Activated T-helper 1 cell treated with anti-CD3 and anti-CD28 coated beads, Interleukin-12 subunit alpha, Interleukin-12 subunit beta, Interleukin-2, Interleukin-4 antibody, amounts not matched to agents 30 ng/mL and 10 ng/mL and 1 ng/mL, durations not matched to agents 14 hours and 24 hours and 36 hours (primary cell): ENCODE measurements at places on chromosomes 6 and 20. TPM values are rescaled to one million over a fixed set of nuclear protein-coding genes. Genes with fewer than 3 reads are reported as not detected.

Gene TPX2
- 53.3 and 54.4 TPM in 2 replicates for total RNA-seq

Gene TREM1
- total RNA-seq, result not detected in 2 replicates

Gene TCF21
- total RNA-seq, result not detected in 2 replicates

Gene TAF4
- 26.3 and 28.3 TPM in 2 replicates for total RNA-seq

Gene ENPP3
- total RNA-seq, result 5.7 and 6.6 TPM in 2 replicates

GRCh38 chr6:151629791-151630190 is 136.0 kb downstream of the CCDC170 start:
- DNase-seq, result no peak
- no peak overlapping the region for H3K4me3 ChIP-seq
- no peak overlapping the region for H3K27ac ChIP-seq
- peaks cover 2% of the 10 kb centered on the region for H3K27me3 ChIP-seq
- no peaks in the 10 kb centered on the region for H3K36me3 ChIP-seq
- peaks cover 11% of the 10 kb centered on the region for H3K4me1 ChIP-seq

DNA sequence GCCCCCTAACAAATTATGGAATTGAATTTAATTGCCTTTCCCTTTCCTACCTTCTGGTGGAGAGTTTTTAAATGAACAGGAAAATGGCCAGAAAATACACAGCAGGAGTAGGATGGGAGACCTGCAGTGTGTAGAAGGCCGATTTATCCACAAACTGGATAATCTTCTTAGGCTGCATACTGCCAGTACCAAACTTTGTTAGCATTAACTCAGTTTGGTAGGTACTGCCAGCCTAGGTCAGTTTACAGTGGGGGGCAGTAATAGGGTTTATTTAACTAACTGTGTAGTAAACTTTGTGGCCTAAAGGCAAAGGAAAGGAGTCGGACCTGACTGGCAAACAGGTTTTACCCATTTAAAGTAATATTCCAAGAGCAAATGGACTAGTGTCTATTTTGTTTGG is 4.6 kb downstream of the NCOA3 start:
- peaks cover 72% of the 10 kb centered on the region for H3K4me1 ChIP-seq
- H3K27ac ChIP-seq, result no peak overlapping the region

- H3K27ac ChIP-seq, result no peak overlapping the region
- no peaks in the 10 kb centered on the region for H3K36me3 ChIP-seq
- no peak for DNase-seq
- H3K27me3 ChIP-seq, result no peaks in the 10 kb centered on the region
Measured at GRCh38 chr6:155026706-155027045, 31.6 kb downstream of the TIAM2 start.

GRCh38 chr20:50043573-50044352 is 61.0 kb downstream of the SNAI1 start:
- no peaks in the 10 kb centered on the region for H3K36me3 ChIP-seq
- no peak overlapping the region for H3K27ac ChIP-seq
- peaks cover 3% of the 10 kb centered on the region for H3K4me1 ChIP-seq
- peaks cover 10% of the 10 kb centered on the region for H3K27me3 ChIP-seq
- DNase-seq, result no peak
